ENCODE measurements at places on chromosomes 13 and 19.

DNA sequence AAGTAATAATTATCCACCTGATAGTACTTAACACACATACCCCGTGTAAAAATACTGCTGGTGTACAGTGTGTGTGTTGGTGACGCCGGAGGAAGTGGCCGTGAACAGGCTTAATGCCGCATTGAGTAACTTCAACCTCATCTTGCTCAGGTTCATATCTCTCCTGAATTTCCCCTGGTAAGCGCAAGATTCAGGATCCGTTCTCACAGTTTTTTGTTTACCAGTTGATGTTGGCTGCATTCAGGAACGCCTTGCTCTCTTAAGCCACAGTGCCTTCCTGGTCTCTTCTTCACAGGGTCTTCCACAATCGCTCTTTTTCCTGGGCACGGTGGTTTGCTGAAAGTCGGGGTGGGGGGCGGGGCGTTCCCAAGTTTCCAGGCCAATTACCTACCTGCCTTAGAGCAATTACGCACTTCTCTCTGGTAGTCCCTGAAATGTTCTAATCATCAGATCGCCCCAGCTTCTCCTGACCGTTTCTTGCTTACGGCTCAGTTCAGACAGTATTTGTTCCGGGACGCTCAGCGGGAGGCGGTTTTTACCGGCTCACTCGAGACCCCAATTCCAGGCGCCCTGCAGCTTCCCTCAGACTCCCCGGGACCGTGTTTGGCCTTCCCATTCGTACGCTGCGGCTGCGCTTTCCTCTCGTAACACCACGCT lies 706 bp upstream of the DNAJC3 start:
- DNase-seq = peak; percentile 45

DNA sequence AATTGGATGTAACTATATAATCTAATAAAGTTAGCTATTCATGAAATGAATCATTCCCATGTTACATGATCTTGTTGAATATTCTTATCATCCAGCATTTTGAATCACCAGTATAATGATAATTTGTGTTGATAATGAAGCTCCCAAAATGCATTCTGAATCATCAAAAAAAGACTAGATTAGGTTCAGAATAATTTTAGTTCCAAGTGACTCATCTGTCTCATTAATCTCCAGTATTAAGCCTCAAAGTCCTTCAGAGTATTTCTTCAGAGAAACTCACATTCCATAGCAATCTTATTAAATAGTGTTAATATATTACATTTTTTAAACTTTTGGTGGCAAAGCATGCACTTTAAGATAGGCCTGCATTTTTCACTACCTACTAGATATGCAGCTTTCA lies 207.5 kb downstream of the SLITRK5 start:
- no peak for DNase-seq

DNA sequence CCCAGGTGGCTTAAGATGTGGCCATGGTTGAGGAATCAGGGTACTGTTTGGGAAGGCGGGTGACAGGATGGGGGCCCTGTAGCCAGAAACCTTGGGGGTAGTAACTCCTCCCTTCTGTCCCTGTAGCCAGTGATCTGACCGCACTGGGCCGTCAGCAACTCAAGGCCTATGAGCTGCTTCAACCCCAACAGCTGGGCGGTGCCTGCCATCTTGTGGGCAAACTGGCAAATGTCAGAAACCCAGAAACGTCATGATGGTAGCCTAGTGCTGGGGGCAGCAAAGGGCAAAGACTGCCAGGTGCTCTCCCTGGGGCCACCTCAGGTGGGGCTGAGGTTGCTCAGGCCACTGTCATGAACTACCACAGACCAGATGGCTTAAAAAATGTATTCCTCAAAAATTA lies 3.5 kb downstream of the COPE start:
- peak; percentile 17 for DNase-seq

GRCh38 chr19:54114340-54115108 lies 933 bp downstream of the TFPT start:
- peak; percentile 64 for DNase-seq

DNA sequence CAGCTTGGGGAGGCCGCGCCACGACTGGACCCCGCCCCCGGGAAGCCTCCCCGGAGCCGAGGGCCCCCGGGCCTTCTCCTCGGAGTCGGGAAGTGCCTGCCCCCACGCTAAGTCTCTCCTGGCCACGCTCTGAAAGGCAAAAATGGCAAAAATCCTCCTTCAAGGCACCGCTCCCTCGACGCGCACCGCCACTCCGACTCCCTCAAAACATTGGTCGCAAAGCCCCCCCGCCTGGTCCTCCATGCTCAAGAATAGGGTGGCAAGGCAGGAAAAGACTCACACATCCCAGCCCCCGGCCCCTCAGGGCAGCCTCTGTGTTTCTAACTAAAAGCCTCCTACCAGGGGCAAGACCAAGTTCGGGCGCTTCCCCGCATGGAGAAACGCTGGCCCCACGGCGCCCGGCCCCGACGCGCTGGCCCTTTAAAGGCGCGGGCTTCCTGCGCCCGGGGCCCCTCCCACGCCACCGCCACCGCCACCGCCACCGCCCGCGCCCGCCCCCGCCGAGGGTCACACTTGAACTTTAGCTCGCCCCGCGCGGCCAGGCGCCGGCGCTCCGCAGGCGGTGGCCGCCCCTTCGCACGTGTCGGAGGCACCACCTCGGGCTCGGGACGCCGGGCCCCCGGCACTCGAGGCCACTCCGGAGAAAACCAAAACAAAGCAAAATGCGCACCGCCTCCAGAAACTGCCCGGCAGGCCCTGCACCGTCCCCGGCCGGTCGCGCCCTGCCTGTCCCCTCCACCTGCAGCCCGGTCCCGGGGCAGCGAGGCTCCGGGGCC lies 1.9 kb downstream of the FOXO1 start:
- peak; percentile 73 for DNase-seq

Measured in CD4-positive, alpha-beta T cell treated with Interleukin-6 for 4 hours (primary cell).